ENCODE measurements at places on chromosomes 7 and 10. TPM values are rescaled to one million over a fixed set of nuclear protein-coding genes. Genes with fewer than 3 reads are reported as not detected.

GRCh38 chr7:78770422-78771410 lies 682.8 kb downstream of the MAGI2 start:
- DNase-seq, result no peak

GRCh38 chr10:25451401-25451800 lies 276.6 kb downstream of the GPR158 start:
- DNase-seq, result no peak

DNA sequence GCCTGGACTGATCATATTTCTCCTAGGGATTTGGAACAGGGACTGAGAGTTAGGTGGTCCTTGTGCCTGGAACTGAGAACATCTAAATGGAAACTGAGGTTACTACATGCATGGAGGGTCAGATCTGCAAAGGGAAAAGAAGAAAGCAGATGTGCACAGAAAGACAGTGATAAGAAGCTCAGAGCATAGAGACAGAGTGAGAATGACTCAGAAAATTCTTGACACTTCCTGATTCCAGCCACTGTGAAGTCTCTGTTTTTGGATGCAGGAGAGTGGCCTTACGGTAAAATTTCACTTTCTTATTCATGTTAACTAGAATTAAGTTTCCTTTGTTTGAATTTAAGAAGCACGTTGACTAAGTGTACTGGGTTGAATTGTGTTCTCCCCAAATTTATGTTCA lies 241.7 kb downstream of the TMEM26 start:
- DNase-seq, result no peak

GRCh38 chr7:42314696-42315095 lies 77.7 kb upstream of the GLI3 start:
- DNase-seq, result no peak

The GJD4 gene
- not detected for total RNA-seq

The ZNF487 gene
- 1.9 TPM for total RNA-seq
